LoVo (cell line): ENCODE measurements at places on chromosomes 16 and 17.

GRCh38 chr17:48429156-48429555 lies 858 bp downstream of the SKAP1 start:
- DNase-seq: no peak

- DNase-seq: no peak
These were observed 1.3 kb upstream of the ZNF821 start for GRCh38 chr16:71885261-71885650.

DNA sequence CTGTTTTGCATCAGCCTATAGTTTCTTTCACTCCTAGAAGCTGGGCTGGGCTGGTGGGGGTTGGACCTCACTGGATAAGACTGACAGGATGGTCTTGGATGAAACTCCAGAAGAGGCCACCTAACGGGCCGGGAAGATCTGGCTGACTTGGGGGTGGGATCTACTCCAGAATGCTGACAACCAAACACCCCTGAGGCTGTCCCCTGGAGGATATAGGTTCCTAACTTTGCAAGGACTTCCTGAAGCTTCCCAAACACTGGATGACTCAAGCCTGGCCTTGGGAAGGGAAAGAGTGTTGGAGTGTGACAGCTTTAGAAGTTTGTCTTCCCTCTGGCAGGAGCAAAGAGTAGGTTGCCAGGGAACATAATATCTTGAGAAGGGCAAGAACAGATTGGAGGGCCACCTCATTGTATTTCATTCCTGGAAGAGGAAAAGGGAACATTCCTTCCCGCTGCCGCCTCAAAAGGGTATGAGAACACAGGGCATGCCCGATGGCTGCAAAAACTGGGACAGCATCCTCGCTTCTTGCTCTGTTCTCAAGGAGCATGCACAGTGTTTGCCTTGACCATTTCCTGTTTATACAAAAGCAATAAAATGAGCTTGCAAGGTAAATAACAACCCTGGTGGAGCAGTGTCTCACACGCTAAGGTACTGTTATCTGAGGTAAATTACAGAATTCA lies 6.8 kb upstream of the CYB5B start:
- peak; percentile 66 for DNase-seq

DNA sequence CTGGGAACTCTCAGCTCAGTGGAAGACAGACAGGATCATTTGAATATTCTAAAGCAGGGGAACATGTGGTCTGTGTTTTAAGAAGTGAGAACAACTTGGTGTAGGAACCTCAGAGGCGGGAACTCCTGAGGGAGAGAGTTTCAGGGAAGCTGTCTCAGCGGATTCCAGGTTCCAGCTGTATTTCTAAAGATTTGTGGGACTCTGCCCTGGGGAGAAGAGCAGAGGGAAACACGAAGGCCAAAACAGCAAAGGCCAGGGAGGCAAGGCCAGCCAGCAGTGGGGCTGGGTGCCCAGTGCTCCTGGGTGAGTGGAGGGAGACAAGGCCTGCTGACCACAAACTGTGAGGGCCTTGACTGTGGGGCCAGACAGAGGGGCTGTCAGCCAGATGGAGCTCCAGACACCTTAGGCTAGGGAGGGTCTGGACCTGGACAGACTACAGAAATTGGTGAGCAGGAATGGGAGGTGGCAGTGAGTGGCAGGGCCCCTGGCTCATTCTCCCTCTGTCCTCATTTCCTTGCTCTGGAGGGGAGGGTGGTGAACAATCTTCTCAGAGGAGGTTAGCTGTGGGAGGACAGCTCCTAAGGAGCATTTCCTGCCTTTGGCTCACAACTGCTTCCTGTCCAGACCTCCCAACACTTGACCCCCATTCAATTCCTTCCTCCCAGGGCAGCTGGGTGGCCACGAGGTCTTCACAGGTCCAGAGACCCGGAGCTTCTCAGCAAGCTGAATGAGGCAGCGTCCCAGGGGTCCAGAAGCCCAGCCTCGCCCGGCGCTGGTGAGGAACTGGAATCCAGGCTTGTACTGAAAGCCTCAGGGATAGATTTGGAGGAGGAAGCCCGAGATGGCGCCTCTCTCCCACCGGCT lies 21.0 kb upstream of the FZD2 start:
- DNase-seq: no peak

DNA sequence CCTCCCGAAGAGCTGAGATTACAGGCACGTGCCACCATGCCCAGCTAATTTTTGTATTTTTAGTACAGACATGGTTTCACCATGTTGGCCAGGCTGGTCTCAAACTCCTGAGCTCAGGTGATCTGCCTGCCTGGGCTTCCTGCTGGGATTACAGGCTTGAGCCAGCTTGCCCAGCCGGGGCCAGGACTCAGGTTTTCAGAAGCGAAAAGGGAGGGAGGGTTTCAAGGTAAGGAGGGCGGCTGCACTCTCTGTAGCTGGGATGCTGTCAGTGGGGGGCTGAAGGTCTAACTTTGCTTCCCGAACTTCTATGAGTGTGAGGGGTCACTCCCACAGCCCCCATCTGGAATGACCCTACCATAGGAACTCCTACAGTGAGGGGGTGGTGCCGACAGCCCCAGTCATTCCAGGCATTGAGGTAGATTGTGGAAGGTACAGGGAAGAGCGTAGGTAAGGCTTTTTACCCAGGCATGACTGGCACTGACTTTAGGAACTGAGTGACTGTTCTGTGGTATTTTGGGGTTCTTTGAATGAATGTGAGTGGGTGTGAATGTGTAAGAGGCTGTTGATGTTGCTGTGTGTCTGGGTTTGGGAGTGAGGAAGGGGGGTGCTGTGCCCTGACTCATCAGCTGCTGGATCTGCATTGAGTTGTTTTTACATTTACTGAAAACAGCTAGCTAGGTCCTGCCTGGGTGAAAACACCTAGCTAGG lies 3.8 kb upstream of the C1QL1 start:
- DNase-seq: no peak
